ENCODE measurements at places on chromosomes 16 and 17.

DNA sequence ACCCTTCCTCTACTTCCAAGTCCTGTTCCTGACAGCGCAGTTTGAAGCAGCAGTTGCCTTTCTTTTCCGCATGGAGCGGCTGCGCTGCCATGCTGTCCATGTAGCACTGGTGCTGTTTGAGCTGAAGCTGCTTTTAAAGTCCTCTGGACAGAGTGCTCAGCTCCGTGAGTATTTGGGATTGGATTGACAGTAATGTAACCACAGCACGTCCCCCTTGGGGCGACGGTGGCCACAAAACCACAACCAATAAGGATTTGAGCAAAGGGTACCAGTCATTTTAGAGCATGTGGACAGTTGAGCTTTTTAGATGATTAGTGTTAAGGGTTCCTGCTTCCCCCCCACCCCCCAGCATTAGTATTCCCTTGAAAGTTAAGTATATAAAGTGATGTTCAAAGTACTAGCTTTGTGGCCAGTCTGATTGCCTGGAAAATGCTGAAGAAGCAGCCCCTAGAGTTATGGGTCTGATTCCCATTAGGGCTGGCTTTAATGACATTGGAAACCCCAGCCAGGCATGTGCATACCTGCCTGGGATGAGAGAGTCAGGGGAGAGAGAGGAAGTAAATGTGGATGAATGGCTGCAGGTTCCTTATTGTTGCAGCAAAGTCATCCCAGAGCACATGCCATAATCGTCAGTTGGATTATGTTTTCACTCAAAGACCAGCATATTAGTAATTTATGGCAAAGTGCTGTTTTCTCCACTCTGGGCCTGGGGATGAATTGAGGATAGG lies 31.6 kb upstream of the SLC12A3 start:
- no peak for DNase-seq

GRCh38 chr17:48753794-48754499 lies 25.4 kb upstream of the HOXB13 start:
- DNase-seq = no peak

DNA sequence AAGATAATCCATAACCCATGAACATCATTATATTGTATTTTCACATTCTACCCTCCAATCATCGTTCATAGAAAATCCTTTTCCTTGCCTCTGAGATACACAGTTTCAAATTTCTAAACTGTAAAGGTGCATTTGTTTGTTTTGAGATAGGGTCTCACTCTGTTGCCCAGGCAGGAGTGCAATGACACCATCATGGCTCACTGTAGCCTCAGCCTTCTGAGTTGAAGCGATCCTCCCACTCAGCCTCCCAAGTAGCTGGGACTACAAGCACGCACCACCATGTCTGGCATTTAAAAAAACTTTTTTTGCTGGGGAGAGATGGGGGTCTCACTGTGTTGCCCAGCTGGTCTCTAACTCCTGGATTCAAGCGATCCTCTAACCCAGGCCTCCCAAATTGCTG lies 58.1 kb upstream of the TOB1 start:
- no peak for DNase-seq

DNA sequence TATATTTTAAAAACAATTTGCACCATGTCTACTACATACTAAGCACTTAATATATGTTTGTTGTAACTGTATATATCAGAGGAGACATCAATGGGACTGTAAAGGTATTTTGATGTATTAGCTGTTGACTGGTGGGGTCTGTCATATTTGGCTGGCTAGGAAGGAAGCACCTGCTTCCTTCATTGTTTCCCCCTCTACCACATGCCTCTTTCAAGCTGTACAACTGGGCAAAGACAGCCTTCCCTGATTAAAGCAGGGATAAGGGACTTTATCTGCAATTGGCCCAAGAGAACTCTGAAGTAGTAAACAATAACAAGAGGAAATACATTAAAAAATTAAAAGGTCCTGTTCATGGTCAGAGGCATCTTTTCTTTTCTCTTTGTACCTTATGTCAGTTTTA lies 5.5 kb upstream of the SLFN12L start:
- DNase-seq = no peak

- DNase-seq = peak; percentile 1
Observed at GRCh38 chr16:62755938-62756337, 719.7 kb upstream of the CDH8 start.

GRCh38 chr16:31333686-31334649 lies 21.0 kb upstream of the ITGAX start:
- peak; percentile 51 for DNase-seq

- no peak for DNase-seq
Observed at GRCh38 chr17:4610162-4610561, 25.8 kb downstream of the SMTNL2 start.

DNA sequence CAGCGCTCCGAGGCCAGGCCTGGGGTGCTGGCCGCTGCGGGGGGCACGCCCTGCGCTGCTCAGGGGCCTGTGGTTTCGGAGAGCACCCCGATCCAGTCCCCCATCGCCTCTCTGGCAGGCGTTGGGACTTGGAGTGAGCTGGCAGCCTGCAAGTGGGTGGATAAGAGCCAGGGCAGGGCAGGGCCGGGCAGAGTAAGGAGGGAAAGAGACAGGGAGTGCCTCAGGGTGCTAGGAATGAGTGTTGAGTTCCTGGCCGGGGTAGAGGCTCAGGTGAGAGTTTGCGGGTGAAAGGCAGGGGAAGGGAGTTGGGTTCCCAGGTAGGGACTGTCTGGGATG lies 1.3 kb downstream of the CDH13 start:
- no peak for DNase-seq

DNA sequence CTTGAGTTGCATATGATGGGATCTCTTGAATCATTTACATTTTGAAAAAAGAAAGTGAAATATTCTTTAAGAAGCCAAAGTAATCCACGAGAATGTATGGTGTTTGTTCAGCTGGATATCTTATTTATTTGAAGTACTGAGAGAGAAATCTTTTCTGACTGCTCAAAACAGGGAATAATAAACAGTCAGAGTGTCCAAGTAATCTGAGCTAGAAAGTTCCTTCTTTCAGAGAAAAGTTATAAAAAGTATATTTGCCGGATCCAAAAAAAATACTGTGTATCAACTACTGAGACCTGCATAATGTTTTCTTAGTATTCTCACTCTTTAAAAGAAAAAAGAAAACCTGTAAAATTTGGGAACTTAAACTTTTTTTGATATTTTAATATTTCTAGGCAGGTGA lies 350.8 kb downstream of the WWOX start:
- DNase-seq = no peak

Data from OCI-LY7 (cell line).